ENCODE measurements at places on chromosomes 4 and X.

DNA sequence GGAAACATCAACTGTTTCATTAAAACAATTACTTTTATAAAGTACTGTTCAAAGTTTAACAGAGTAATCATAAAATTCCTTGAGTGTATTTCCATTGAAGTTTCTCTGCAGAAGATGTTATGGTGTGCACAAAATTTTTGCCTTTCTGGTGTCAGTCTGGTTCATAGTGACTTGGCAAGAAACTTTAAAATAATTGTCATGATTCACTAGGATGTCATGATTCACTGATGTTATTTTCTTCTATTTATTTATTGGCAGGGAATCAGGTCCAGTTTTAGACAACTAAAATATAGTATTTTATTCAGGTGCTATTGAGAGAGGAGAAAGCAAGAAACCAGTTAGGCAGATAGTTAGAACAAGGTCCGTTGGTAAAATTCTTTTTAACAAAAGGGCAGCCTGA lies 3.8 kb downstream of the UGT2A1 start:
- no peak for DNase-seq

GRCh38 chr4:161604516-161605300 lies 559.1 kb downstream of the FSTL5 start:
- DNase-seq = no peak

- DNase-seq = no peak
Observed at GRCh38 chr4:82780170-82780751, 18.3 kb downstream of the SCD5 start.

GRCh38 chr4:79296768-79297428 lies 29.0 kb downstream of the NAA11 start:
- no peak for DNase-seq

DNA sequence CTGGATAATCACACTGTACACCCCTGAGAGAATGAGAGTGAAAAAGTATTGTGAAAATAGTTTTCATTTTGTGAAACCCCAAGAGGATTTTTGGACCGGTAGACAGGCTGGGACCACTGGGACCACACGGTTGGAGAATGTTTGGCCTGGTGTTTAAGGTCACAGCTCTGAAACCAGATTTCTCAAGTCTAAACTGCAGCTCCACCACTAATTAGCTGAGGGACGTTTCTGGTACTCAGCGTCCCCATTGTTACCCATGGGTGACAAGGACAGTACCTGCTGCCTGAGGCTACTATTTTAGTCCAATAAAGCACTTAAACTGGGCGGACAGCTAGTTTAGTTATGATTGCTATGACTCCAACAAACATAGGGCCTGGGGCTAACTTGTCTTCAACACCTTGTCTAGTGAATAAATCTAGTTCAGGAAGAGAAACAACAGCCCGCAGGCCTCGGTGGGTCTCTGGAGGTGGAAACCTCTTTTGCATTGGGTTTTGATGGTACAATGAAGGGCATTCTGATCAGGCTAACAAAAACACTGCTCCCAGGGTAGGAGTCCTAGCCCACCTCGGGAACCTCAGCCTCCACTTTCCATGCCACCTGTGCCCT lies 509 bp upstream of the USP11 start:
- DNase-seq = no peak

- no peak for DNase-seq
Observed at GRCh38 chr4:111943796-111944203, 201.5 kb upstream of the FAM241A start.

DNA sequence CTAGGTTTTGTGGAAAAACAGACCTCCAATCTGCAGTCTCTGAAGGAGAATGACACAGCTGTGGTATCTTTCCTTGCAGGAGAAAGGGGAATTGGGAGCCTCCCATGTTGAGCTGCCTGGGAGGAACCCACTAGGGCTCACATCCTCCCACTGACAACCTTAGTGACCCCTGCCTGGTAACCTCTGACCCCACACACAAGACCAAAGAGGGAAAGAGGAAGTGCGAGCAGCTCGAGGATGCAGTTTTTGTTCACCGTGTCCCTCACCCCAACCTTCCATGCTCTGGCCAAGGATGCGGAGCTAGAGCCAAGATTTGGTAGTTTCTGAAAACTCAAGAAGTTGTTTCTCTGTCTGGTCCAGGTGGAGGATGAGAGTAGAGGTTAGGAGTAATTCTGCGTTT lies 5.4 kb upstream of the ZXDA start:
- DNase-seq = no peak

DNA sequence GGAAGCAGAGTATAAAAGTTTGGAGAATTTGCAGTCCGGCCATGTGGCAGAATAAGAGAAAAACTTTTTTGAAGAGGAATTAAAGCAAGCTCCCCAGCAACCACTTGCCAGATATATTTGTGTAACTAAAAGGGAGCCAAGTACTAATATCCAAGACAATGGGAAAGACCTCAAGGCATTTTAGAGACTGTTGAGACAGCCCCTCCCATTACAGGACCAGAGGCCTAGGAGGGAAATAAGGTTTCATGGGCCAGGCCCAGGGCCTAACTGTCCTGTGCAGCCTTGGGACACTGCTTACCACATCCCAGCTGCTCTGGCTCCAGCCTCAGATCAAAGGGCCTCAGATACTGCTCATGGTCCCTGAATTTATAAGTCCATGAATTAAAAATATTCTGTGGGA lies 659.4 kb downstream of the PCDH19 start:
- no peak for DNase-seq

DNA sequence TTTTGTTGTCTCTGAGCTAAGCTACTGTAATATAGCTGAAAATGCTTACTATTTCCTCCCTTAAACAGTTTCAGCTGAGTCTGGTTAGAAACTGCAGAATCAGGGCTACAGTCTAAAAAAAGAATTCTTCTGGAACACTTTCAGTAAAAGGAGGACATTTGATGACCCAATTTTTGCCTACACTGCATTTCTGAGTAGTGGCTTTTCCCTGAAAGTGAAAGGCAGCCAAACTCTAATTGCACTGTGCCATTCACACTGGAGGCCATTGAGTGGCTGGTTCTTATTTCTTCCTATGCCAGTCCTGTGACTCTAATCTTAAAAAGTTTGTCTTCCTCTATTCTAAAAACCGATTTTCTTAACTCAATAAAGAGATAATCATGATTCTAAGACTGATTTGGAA lies 526.0 kb downstream of the CFAP47 start:
- DNase-seq = no peak

GRCh38 chr4:47531954-47532321 lies 46.9 kb downstream of the ATP10D start:
- no peak for DNase-seq

DNA sequence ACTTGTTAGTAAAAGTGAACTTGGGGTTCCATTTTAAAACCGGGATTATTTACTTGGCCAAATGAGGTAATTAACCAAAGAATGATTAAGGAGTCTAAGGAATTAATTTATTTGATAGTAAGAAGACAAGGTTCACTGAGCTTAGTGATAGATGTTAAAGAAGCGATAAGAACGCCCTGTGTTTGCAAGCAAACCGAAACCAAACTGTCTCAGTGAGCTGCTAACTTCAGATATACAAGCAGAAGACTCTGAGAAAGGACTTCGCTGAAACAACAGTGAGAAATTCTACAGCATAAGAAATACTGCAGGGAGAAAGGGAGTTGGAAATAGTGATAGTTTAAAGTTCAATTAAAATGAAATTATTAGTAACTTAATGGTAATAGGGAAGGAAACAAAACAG lies 37.6 kb upstream of the SHISA3 start:
- DNase-seq = no peak

- DNase-seq = no peak
Observed at GRCh38 chrX:24026432-24026831, 554 bp downstream of the KLHL15 start.

DNA sequence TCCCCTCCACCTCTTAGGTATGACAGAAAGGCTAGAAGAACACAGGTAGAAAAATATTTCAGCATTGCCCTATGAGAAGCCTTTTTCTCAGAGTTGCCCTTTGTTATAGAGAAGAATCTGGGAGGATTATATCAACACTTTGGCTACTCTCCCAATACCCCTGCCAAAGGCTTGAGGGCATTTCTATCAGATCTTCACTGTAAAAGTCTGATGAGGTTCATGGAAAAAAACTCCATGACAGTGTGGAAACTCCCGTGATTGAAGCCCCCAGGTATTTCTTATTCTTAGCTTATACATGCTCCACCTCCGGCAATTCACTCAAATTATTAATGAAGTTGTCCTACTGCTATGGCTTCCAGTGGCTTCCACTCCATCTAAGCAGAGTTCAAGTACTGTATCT lies 753.6 kb downstream of the CENPC start:
- no peak for DNase-seq

GRCh38 chr4:10608501-10609219 lies 75.9 kb downstream of the CLNK start:
- DNase-seq = no peak

GRCh38 chr4:111546881-111547280 lies 598.4 kb upstream of the FAM241A start:
- DNase-seq = no peak

DNA sequence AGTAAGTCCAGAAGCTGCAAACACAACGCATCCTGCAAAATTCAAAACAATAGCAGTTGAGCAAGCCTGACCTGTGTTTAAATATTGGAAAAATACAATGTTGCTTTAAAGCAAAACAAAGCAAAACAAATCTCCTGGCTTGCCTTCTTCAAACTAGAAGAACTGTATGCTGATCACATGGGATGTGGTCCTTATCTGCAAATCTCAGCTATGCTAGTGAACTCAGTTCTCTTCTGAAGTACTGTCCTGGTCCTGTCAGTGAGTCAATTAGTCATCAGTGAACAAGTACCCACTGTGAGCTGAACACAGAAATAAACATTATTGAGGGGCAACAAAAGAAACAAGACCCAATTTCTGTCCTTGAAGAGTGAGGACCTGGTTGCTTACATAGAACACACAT lies 522.5 kb downstream of the SMARCA1 start:
- no peak for DNase-seq

- no peak for DNase-seq
Observed at GRCh38 chr4:64130907-64131306, 278.3 kb downstream of the TECRL start.
